ENCODE measurements at places on chromosomes 12 and 14. TPM values are rescaled to one million over a fixed set of nuclear protein-coding genes. Genes with fewer than 3 reads are reported as not detected.
A peak's percentile ranks its signal among the peaks of the same experiment; 100 is the strongest.

DHH gene
- not detected for total RNA-seq

TMEM30B gene
- 1.6 TPM for total RNA-seq

WSCD2 gene
- total RNA-seq: not detected

DCN gene
- total RNA-seq: not detected

PRPF40B gene
- total RNA-seq: 8.9 TPM

RPS29 gene
- 2,029 TPM for total RNA-seq

B4GALNT1 gene
- total RNA-seq: 1.7 TPM

PRICKLE1 gene
- total RNA-seq: not detected

RHOJ gene
- total RNA-seq: not detected

PLEKHH1 gene
- 1.9 TPM for total RNA-seq

CEBPE gene
- total RNA-seq: 0.34 TPM

MGP gene
- total RNA-seq: not detected

- peaks cover 51% of the 10 kb centered on the region for H3K4me1 ChIP-seq
- no peak overlapping the region for H3K27ac ChIP-seq
- no peak for DNase-seq
- no peaks in the 10 kb centered on the region for H3K27me3 ChIP-seq
- H3K4me3 ChIP-seq: no peak overlapping the region
Observed at GRCh38 chr14:92678766-92679165, 69.7 kb downstream of the LGMN start.

DNA sequence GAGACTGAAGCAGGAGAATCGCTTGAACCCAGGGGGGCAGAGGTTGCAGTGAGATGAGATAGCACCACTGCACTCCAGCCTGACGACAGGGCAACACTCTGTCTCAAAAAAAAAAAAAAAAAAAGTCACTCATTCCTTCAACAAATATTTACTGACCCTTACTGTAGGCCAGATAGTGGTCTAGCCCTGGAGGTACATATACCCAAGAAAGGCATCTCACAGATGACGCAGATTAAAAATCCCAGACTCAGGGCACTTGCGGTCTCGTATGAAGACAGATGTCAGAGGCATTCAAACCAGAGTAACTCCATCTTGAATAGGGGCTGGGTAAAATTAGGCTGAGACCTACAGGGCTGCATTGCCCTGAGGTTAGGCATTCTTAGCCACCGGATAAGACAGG lies 44.8 kb downstream of the CLMN start:
- no peaks in the 10 kb centered on the region for H3K36me3 ChIP-seq
- H3K4me3 ChIP-seq: no peak overlapping the region
- H3K4me1 ChIP-seq: no peaks in the 10 kb centered on the region
- no peak overlapping the region for H3K27ac ChIP-seq
- peaks cover 4% of the 10 kb centered on the region for H3K27me3 ChIP-seq

- no peaks in the 10 kb centered on the region for H3K4me1 ChIP-seq
- DNase-seq: no peak
- H3K27ac ChIP-seq: peak overlapping the region; percentile 43
- H3K36me3 ChIP-seq: peaks cover 56% of the 10 kb centered on the region
- H3K27me3 ChIP-seq: no peaks in the 10 kb centered on the region
- H3K4me3 ChIP-seq: no peak overlapping the region
Observed at GRCh38 chr14:52006361-52006760, 17.0 kb downstream of the RTRAF start.

DNA sequence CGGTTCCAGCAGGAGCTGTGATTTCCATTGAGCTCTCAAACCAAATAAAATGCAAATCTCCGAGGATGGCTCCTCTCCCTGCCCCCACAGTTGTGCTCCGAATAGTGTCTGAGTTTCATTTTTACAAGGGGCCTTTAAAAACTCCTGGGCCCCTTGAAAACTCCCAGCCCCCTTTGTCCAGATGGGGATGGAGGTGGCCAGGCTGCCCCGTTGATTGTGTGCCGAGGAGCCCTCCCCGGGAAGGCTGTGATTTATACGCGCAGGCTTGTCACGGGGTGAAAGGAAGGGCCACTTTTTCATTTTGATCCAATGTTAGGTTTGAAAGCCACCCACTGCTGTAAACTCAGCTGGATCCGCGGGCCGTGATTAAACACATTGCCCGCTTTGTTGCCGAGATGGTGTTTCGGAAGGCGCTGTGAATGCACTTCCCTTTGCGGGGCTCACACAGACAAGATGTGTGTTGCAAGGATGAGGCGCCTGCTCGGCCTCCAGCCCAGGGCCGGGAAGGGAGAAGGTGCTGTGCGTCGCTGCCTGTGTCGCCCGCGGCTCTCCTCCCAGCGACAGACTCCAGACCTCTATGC lies 98.8 kb downstream of the TMEM132C start:
- DNase-seq: no peak
- no peaks in the 10 kb centered on the region for H3K4me1 ChIP-seq
- H3K27ac ChIP-seq: no peak overlapping the region
- no peaks in the 10 kb centered on the region for H3K36me3 ChIP-seq
- peaks cover 12% of the 10 kb centered on the region for H3K27me3 ChIP-seq

DNA sequence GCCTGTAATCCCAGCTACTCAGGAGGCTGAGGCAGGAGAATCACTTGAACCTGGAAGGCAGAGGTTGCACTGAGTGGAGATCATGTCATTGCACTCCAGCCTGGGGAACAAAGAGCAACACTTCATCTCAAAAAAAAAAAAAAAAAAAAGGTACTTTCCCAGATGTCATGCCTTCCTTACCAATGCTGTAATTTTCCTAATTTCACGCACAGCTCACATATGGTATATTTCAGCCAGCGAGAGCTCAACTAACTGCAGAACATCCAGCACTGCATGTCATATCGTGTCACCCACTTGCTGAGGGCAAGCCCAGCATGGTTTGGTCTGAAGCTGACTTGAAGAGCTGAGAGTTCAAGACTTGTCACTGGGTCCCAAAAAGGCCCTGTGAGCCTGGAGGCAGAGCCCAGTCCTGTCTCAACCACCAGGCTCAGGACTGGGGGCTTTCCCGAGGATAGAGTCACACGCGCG lies 29.0 kb downstream of the NFKBIA start:
- peaks cover 4% of the 10 kb centered on the region for H3K4me1 ChIP-seq
- H3K36me3 ChIP-seq: peaks cover 8% of the 10 kb centered on the region
- H3K27ac ChIP-seq: peak overlapping the region; percentile 23
- no peaks in the 10 kb centered on the region for H3K27me3 ChIP-seq

GRCh38 chr12:131095826-131096680 lies 142.3 kb downstream of the ADGRD1 start:
- peaks cover 5% of the 10 kb centered on the region for H3K27me3 ChIP-seq
- H3K4me3 ChIP-seq: no peak overlapping the region
- H3K4me1 ChIP-seq: peaks cover 12% of the 10 kb centered on the region
- peak; percentile 2 for DNase-seq

GRCh38 chr12:116136340-116136739 lies 141.2 kb downstream of the MED13L start:
- peak overlapping the region; percentile 89 for H3K27ac ChIP-seq
- peaks cover 67% of the 10 kb centered on the region for H3K4me1 ChIP-seq
- H3K36me3 ChIP-seq: no peaks in the 10 kb centered on the region
- H3K27me3 ChIP-seq: no peaks in the 10 kb centered on the region

DNA sequence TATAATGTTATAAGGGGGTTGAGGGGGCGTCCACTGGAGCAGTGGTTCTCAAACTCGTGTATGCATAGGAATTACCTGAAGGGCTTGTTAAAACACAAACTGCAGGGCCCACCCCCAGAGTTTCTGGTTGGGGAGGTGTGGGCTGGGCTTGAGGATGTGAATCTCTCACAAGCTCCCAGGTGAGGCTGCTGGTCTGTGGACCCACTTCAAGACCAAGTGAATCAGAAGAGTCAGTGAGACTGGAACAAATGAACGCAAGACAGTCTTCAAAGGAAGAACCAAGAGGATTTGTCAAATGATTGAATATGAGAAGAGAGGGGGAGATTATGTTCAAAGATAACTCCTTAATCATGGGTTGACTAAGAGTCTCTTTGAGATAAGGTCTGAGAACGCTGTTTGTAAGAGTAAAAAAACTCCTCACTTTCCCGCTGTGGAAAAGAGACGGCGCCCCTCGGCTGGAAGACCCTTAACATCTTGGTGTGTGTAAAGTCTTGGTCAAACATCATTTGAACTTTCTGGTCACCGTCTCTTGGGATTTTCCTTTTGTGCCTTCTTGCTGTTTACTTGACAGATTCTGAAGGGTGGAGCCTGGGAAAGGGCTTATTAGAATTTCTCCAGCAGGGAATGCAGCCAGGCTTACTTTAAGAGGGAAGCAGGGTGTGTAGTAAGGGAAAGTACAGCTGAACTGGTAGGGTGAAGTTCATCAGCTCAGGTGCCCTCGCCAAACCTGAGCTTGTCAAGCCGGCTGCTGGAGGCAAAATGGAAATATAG lies 5.3 kb upstream of the FOXN3 start:
- no peak overlapping the region for H3K4me3 ChIP-seq
- H3K4me1 ChIP-seq: peaks cover 72% of the 10 kb centered on the region
- no peaks in the 10 kb centered on the region for H3K27me3 ChIP-seq
- H3K27ac ChIP-seq: peak overlapping the region; percentile 73

DNA sequence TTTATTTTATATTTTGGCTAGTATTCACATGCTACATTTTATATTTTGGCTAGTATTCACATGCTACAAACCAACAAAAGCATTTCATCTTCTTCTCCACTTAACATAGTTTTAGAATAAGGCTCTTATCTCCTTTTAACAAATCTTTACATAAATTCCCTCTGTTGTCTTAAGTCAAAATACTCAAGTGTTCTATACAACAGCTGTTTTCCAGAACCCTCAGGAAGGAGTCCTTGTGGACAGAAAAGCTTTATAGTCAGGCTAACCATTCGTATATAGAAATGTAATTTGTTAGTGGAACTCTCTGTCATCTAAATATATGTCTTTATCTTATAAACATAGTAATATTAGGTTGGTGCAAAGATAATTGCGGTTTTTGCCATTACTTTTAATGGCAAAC lies 191.0 kb upstream of the FLRT2 start:
- no peak overlapping the region for H3K27ac ChIP-seq
- no peaks in the 10 kb centered on the region for H3K4me1 ChIP-seq
- no peaks in the 10 kb centered on the region for H3K36me3 ChIP-seq
- no peak for DNase-seq
- H3K27me3 ChIP-seq: no peaks in the 10 kb centered on the region

DNA sequence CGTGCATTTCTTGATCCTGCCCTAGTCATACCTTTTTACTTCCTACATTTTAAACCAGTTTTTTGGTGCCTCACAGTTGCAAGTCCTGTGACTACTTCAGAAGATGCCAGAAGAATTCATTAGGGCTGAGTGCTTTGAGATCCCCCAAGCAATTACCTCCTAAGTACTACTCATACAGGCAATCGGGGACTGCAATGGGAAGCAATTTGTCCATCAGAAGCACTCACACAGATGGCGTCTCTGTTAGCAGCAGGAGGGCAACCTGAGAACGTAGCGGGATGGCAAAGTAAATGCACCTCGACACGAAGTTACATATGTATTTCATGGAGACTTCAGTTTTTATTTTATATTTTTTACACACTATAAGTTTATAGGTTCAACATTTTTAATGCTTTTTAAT lies 188.3 kb downstream of the CAPZA3 start:
- H3K36me3 ChIP-seq: no peaks in the 10 kb centered on the region
- no peak for DNase-seq
- H3K27me3 ChIP-seq: peaks cover 1% of the 10 kb centered on the region
- H3K4me3 ChIP-seq: no peak overlapping the region
- no peak overlapping the region for H3K27ac ChIP-seq

DNA sequence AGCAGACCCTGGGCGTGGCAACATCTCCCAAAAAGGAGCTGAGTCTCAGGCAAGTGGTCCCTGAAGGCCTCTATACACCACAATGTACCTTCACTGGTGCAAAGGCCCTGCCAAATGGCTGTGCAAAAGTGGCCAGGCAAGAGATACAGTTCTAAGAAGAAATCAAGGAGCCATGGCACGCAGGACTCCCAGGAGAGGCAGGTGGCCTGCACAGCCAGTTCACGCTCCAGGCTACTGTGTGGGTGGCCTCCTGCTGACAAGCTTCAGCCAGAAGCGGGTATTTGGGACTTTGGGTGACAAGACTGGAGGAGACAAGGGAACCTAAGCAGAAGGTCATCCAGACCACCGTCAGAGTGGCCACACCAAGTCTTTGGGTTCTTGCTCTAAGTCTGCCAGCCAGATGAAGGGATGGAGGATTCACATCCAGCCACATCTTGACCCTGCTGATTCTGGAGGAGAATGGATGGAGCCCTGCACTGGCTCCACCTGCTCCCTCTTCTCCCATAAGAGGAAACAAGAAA lies 20.5 kb upstream of the ZFP36L1 start:
- peak overlapping the region; percentile 40 for H3K27ac ChIP-seq
- no peak for DNase-seq
- peaks cover 56% of the 10 kb centered on the region for H3K4me1 ChIP-seq
- H3K36me3 ChIP-seq: no peaks in the 10 kb centered on the region
- no peak overlapping the region for H3K4me3 ChIP-seq
- no peaks in the 10 kb centered on the region for H3K27me3 ChIP-seq

- no peaks in the 10 kb centered on the region for H3K27me3 ChIP-seq
- no peak for DNase-seq
- H3K36me3 ChIP-seq: no peaks in the 10 kb centered on the region
- H3K4me3 ChIP-seq: no peak overlapping the region
Observed at GRCh38 chr12:105483691-105484090, 153.2 kb downstream of the C12orf75 start.

DNA sequence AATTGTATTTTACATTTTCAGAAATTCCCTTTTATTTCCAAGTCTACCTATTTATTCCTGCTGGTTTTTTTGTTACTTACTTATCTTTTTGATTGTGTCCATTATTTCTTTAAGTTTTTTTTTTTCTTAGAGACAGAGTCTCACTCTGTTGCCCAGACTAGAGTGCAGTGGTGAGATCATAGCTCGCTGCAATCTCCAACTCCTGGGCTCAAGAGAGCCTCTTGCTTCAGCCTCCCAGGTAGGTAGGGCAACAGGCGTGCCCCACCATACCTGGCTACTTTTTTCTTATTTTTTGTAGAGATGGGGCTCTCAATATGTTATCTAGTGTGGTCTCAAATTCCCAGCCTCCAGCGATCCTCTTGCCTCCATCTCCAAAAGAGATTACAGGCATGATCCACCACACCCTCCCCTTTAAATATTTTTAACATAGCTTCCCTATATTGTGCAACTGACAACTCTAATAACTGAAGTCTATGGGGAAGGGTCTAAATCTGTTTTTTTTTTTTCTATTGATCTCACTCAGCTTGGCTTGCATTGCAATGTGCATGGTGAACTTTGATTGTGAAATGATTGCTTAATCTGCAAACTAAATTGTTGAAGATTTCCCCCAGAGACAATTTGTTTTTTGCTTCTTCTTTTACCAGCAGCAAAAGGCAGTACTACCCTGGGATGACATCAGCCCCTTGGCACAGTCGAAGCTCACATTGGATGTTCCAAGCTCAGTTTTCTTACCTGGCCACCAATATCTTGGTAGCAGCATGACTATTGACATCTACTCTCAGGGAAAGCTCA lies 25.7 kb upstream of the COCH start:
- peaks cover 19% of the 10 kb centered on the region for H3K27me3 ChIP-seq
- H3K27ac ChIP-seq: no peak overlapping the region
- no peaks in the 10 kb centered on the region for H3K36me3 ChIP-seq
- DNase-seq: no peak

DNA sequence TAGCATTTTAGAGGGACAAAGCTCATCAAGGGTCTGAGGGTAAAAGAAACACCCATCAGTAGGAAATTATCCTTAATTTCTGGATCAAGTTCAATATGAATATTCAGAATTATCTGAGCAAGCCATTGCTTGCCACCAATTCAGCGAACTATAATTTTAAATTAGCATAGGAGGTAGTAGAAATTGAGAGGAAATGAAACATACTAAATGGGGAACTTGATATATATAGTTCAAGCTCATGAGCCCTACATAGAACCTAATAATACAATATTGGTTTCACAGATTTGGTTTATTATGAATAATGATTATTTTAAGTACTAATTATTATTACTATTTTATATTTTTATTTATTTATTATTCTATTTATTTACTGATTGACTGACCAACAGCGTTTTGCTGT lies 42.1 kb upstream of the GXYLT1 start:
- H3K4me3 ChIP-seq: no peak overlapping the region
- H3K27me3 ChIP-seq: no peaks in the 10 kb centered on the region
- peaks cover 4% of the 10 kb centered on the region for H3K36me3 ChIP-seq

All from activated CD4-positive, alpha-beta memory T cell treated with anti-CD3 and anti-CD28 coated beads for 36 hours (primary cell).